ENCODE measurements at places on chromosomes 2 and 18.

DNA sequence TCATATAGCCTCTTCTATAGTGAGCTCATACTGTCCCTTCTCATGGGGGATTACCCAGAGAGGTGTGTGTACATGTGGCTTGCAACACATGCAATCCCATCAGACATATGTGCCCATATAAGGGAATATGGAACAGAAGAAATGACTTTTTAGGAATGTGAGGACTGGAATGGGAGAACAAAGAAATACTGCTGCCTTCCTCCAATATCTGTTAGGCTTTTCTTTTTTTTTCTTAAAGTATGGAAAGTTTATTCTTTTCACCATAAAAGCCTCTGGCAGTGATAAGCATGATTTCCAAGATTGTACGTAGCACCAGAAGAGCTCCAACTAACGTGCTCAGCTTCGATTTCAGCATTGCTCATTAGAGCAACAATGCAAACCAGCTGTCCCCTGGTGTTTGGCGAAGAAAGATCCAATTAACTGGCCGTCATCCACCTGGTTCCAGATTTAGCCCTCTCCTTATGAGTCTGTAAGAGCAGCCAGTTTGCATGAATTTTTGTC, 113.6 kb downstream of the ADCYAP1 start:
- DNase-seq = no peak
- H3K27ac ChIP-seq = no peak overlapping the region
- H3K4me3 ChIP-seq = no peak overlapping the region
- H3K36me3 ChIP-seq = no peaks in the 10 kb centered on the region

GRCh38 chr18:79393635-79394533, 1.8 kb upstream of the NFATC1 start:
- H3K27ac ChIP-seq = peak overlapping the region; percentile 77
- H3K4me1 ChIP-seq = peaks cover 5% of the 10 kb centered on the region
- H3K36me3 ChIP-seq = no peaks in the 10 kb centered on the region
- DNase-seq = peak; percentile 96
- peak overlapping the region; percentile 56 for H3K4me3 ChIP-seq

- H3K27ac ChIP-seq = no peak overlapping the region
- DNase-seq = no peak
- H3K27me3 ChIP-seq = no peaks in the 10 kb centered on the region
- H3K36me3 ChIP-seq = no peaks in the 10 kb centered on the region
- no peaks in the 10 kb centered on the region for H3K4me1 ChIP-seq
These were observed 282.5 kb downstream of the CLIP4 start for GRCh38 chr2:29397713-29398112.

- no peaks in the 10 kb centered on the region for H3K36me3 ChIP-seq
- H3K27me3 ChIP-seq = peaks cover 8% of the 10 kb centered on the region
- no peak overlapping the region for H3K4me3 ChIP-seq
- no peak overlapping the region for H3K27ac ChIP-seq
- DNase-seq = no peak
- peaks cover 14% of the 10 kb centered on the region for H3K4me1 ChIP-seq
These were observed 4.2 kb upstream of the ONECUT2 start for GRCh38 chr18:57431002-57431382.

GRCh38 chr2:220071696-220072095, 444.3 kb downstream of the SLC4A3 start:
- no peak for DNase-seq
- no peaks in the 10 kb centered on the region for H3K36me3 ChIP-seq
- peaks cover 24% of the 10 kb centered on the region for H3K4me1 ChIP-seq
- H3K27me3 ChIP-seq = no peaks in the 10 kb centered on the region
- no peak overlapping the region for H3K4me3 ChIP-seq
- H3K27ac ChIP-seq = no peak overlapping the region

DNA sequence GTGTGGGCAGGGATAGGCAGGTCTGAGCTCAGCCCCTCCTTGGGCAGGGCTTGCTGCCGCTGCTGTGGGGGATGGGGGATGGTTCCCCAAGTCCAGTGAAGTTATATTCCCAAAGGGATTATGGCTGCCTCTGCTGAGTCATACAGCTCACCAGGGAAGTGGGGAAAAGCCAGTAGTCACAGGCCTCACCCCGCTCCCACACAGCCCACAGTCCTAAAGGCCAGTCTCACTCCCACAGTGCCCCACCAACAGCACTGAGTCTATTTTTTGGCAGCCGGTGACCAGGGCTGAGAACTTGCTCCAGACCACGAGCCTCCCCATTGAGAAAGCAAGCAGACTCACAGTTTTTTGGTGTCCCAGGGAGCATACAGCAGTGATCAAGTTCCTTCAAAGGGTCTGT, 173.3 kb downstream of the OSR1 start:
- no peak for DNase-seq
- no peaks in the 10 kb centered on the region for H3K36me3 ChIP-seq
- no peak overlapping the region for H3K4me3 ChIP-seq
- no peaks in the 10 kb centered on the region for H3K4me1 ChIP-seq

- DNase-seq = no peak
- H3K4me3 ChIP-seq = no peak overlapping the region
- H3K36me3 ChIP-seq = no peaks in the 10 kb centered on the region
- H3K27ac ChIP-seq = no peak overlapping the region
- H3K27me3 ChIP-seq = no peaks in the 10 kb centered on the region
These were observed 81.0 kb upstream of the ZNF236 start for GRCh38 chr18:76741346-76741745.

GRCh38 chr2:130755256-130756052, at the start of gene AMER3:
TSS of gene AMER3 (plus strand) at chr2:130755540. CDS start at chr2:130762073, 6,533 bp downstream.
- no peaks in the 10 kb centered on the region for H3K36me3 ChIP-seq
- no peak within 1 kb of the TSS for H3K4me3 ChIP-seq
- peaks cover 4% of the 10 kb centered on the region for H3K4me1 ChIP-seq
- no peak within 1 kb of the TSS for H3K27ac ChIP-seq

- no peak overlapping the region for H3K4me3 ChIP-seq
- no peaks in the 10 kb centered on the region for H3K27me3 ChIP-seq
- H3K36me3 ChIP-seq = no peaks in the 10 kb centered on the region
- peak; percentile 56 for DNase-seq
- H3K4me1 ChIP-seq = peaks cover 4% of the 10 kb centered on the region
These were observed 129.2 kb upstream of the MEIS1 start for GRCh38 chr2:66305718-66306117.

GRCh38 chr18:421247-422155, 79.0 kb downstream of the COLEC12 start:
- DNase-seq = no peak
- no peaks in the 10 kb centered on the region for H3K36me3 ChIP-seq
- no peaks in the 10 kb centered on the region for H3K27me3 ChIP-seq
- H3K4me1 ChIP-seq = no peaks in the 10 kb centered on the region
- H3K27ac ChIP-seq = no peak overlapping the region

DNA sequence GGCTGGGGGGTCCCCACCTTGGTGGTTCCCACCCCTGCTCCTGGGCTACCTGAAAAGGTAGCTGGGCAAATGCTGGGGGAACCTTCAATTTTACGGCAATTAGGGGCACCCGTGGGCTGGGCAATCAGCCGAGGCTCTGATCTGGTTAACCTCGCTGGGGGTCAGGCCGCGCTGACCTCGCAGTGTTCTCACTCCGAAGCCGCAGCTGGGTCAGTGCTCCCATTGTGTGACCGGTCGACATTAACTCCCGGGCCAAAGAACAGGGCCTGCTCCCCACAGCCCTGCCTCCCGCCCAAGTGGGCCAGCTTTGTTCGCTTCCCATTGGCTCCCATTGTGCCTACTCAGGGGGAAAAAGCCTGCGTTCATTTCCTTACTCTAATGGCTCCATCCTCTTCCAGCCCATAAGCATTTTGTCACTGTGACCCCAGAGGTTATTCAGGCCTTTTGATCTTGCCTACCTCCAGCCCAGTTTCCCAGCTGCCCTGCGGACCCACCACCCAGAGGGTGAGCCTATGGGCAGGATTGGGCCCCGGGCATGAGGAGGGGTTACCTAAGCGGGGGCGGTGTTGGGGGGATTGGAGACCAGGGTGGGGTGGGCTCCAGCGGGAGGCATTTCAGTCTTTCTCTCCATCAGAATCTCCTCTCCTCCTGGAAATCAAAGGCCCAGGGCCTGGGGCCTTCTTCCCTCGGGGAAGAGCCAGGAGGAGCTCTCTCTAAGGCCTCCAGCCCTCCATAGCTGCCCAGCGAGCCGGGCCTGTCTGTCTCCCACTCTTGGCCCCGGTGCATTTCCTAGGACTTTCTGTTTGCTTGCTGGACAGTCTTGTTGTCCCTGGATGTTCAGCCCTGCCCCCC, 90.1 kb downstream of the MYCN start:
- no peak overlapping the region for H3K27ac ChIP-seq
- no peaks in the 10 kb centered on the region for H3K27me3 ChIP-seq
- H3K4me3 ChIP-seq = no peak overlapping the region
- H3K36me3 ChIP-seq = no peaks in the 10 kb centered on the region
